ENCODE measurements at places on chromosomes 4 and X. TPM values are rescaled to one million over a fixed set of nuclear protein-coding genes. Genes with fewer than 3 reads are reported as not detected.
A peak's percentile ranks its signal among the peaks of the same experiment; 100 is the strongest.

DNA sequence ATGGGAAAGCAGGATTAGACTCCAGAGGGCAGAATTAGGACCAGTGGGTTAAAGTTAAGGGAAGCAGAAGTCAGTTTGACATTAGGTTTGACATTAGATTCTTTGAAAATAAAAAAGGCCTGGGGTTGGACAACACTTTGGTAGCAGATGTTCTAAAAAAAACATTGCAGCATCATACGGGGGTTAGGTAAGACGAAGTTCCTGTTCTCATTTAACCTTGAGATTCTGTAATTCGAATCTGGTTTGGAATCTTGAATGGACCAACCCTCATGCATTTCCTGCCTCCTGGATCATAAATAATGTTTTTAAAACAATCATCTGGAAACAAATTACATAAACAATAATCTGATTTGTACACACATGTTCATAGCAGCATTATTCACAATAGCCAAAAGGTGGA is 181.0 kb downstream of the SHROOM3 start:
- ATAC-seq: no peak

ESX1 gene
- not detected for total RNA-seq

SYN1 gene
- 0.16 TPM for total RNA-seq

DNA sequence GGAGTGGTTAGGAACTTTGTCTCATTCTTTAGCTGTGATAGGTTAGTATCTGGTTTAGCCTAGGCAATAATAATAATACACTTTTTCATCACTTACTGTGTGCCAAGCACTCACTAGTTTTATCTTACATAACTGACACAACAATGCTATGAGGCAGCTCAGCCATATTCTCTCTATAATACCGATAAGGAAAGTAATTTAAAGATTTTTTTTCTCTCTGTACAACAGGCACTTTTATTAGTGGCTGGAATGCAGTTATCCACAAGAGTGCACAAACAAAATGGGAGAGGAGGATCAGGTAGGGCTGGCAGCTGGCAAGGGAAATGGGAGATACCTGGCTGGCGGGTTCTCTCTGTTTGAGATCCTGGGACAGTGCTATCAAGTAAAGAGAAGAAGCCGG is 7.6 kb downstream of the RELL1 start:
- no peak for ATAC-seq

ADGRG4 gene
- not detected for total RNA-seq

- ATAC-seq: no peak
Measured at GRCh38 chr4:46254788-46255187, 130.9 kb upstream of the GABRG1 start.

SSX1 gene
- not detected for total RNA-seq

GRCh38 chr4:10024303-10024702 is 3.0 kb upstream of the SLC2A9 start:
- ATAC-seq: no peak

RADX gene
- total RNA-seq: 0.76 TPM

DNA sequence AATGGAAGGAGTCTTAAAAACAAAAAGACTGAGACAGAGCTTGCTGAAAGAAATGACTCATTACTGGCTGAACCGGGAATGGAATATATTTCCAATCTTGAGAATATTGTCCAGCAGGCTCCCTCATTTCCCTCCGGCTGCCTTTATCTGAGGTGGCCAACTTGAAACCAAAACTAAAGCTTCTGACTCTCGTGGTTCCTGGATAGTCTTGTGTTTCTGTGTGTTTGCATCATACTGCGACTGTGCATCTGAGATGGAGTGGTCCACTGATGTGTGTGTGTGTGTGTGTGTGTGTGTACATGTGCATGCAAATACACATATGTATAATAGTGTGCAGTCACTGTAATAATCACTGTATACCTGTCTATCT is 145.6 kb upstream of the SCML1 start:
- peak; percentile 38 for ATAC-seq

GRCh38 chrX:31832263-31832662 is 760.4 kb upstream of the FTHL17 start:
- no peak for ATAC-seq

DNA sequence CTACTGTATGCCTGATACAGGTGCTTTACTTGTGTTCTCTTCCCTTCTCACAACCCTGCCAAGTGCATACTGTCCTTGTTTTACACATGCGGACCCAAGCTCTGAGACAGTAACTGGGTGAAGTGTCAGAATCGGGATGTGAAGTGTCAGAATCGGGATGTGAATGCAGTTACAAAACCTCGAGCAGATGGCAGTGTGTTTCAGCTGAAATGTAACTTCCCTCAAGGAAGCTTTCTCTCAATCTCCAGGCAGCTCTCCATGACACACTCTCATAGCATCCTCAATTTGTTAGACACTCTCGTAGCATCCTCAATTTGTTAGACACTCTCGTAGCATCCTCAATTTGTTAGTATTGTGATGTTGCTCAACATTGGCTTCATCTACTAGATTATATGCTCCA is 1.1 kb upstream of the HPSE start:
- ATAC-seq: no peak

MAGEC3 gene
- total RNA-seq: not detected

RAB40A gene
- total RNA-seq: 0.16 TPM
